ENCODE measurements at places on chromosomes 1 and 21.

DNA sequence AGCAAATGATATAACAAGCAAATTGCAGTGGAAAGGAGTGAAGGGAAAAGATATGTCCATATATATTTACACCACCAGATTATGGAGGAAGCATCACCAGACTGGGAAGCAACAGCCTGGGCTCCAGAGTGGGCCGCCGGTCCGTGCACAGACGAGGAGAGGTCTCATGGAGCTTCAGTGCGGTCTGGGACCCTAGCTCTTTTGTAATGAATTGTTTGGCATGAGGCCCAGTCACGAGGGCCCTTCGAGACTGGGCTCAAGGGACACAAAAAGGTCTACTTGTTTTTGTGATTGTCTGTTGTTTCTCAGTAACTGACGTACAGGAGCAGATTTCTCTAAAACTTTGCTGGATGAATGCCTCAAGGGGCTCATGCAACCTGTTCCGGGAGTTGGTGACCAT, 12.9 kb upstream of the STUM start:
- DNase-seq, result no peak

DNA sequence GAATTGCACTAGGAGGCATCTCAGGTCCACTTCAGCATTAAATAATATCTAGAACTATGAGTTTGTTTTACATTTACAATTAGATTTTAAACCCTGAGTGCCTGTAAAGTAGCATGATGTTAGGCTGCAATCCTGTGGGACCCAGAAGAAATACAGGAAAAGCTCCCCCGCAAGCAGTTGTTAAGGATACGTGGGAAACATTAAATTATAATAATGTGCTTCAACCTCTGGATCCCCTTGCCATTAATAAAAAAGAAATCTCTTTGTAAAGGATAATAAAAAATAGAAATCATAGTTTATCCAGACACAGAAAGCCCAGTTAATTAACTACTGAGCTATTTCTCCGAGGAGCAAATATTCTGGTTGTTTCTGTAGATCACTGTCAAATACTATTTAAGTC, 106.0 kb downstream of the PCNX2 start:
- no peak for DNase-seq

DNA sequence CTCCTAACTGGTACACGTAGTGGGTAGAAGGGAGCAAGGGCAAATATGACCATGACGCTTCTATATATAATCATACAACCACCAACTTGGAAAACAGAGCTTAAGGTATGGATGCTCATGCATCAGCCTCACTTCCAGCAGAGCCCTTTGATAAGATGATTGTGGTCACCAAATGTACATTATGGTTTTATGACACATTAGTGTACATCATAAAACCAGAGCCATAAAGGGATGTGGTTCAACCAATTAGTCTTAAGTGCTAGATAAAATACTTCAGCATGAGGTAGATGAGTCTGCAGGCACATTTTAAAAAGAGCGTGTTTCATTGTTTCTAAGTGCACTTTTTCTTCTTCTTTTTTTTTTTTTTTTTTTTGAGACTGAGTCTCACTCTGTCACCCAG, 43.7 kb downstream of the NIBAN1 start:
- no peak for DNase-seq

DNA sequence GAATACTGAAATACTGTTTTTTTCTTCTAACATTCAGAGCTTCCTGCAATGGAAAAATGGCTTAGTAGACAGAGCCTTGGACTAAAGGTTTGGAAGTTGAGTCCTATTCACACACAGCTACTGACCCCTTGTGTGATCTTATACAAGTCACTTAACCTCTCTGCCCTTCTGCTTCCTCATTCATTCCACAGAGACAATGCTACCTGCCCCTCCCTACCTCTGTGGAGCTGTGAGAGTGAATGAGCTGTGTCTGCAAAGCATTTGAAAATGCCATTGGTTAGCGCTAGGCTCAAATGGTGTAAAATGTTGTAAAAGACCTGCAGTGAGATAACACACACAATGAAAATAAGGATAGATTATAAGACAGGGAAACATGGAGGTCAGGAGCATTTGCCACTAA, 214.4 kb downstream of the BARHL2 start:
- DNase-seq, result no peak

DNA sequence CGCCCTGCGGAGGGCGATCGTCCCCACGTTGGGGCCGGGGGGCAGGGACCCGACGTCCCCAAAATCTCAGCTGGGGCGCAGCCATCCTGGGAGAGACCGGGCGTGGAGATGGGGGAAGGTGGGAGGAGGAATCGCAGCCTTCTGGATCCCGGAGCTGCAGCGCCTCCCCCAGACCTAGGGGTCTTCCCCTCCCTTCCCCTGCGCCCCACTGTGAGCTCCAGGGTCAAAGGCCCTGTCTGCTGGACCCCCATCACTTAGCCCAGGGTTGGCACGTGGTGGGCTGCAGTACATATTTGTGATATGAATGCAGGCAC, 90.2 kb upstream of the VAMP3 start:
- DNase-seq, result no peak

- no peak for DNase-seq
These were observed 73.4 kb downstream of the SCCPDH start for GRCh38 chr1:246797597-246797996.

- peak; percentile 26 for DNase-seq
These were observed 17.6 kb downstream of the RIT1 start for GRCh38 chr1:155893389-155894142.

- DNase-seq, result no peak
These were observed 503.4 kb downstream of the NEGR1 start for GRCh38 chr1:71778940-71779339.

Measured in body of pancreas (tissue), 4 donors.